Stimulated activated CD4-positive, alpha-beta T cell treated with anti-CD3 and anti-CD28 coated beads, Interleukin-4, amount 100 ng/mL, for 1 hour (primary cell): ENCODE measurements at places on chromosomes 6 and 20.

GRCh38 chr6:4903751-4904370, 100.0 kb downstream of the RPP40 start:
- DNase-seq, result no peak

DNA sequence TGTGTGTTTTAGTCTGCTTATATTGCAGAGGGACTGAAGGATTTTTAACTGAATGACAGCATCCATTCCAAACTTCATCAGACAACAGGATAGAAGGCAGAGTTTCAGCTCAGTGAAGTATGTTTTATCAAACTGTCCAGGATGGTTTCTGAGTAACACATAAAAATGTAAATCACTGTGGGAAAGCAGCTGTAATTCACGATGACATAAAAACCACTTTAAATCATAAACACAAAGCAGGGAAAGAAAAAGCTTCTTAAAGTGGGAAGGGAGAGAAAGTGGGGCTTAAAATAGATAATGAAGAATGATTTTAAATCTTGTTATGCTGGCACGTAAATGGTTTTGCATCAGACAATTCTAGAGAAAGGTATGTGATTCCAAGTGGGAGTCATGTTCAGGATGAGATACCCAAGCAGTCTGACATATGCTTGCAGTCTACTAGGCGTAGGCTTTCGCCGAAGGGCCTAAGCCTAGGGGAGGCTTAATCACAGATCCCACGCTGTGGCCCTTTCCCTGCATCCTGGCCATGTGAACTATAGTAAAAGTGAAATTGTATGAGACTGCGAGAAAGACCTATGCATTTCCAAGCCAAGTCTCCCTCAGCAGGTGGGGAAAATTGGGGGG, 610.6 kb downstream of the PRKN start:
- DNase-seq, result no peak

DNA sequence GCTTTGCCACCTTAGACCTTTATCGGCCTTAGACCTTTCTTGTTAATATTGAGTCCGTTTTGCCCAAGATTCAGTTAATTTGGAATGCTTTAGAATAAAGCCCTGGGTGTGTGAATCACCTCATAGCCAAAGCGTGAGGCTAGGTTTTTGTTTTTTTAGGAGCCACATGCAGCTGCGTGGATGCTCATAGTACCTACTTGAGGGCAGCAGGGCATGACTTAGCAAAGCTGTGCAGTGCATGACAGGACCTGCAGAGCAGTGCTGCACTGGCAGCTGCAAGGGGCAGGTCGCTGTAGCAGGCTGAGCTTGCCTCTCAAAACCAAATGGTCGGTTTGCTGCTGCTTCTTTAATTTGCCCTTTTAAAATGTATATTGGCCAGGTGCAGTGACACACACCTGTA, 116.1 kb downstream of the JAG1 start:
- no peak for DNase-seq

DNA sequence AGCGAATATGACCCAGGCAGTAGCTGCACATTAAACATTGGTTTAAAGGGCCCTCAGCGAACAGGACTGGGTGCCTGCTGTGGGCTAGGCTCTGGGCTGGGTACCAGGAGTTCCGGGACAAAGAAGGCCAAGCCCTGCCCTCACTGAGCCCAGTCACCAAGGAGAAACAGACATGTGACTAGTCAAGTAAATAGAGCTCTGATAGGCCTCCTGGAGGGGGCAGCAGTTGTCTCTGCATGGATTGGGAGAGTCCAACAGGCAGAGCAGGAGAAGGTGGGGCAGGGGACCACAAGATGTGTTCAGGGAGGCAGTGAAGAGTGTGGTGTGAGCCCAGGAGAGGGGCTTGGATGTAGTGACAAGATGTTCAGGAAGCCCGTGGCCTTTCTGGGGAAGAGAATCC, 3.1 kb downstream of the HM13 start:
- no peak for DNase-seq

DNA sequence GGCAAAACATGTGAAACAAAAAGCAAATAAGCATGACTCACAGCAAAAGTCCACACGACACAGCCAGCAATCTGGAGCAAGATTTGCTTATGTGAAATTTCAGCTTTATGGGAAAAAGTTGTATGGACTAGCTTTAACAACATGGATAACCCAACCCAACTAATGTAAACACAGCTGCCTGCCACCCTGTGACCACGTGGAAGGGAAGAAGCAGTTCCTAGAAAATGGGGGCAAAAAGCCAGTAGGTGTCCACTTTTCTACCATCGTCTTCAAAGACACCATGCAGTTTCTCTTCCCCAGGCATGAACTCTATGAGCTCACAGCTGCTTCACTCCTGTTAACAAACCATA, 425.4 kb upstream of the RNF217 start:
- DNase-seq, result no peak

DNA sequence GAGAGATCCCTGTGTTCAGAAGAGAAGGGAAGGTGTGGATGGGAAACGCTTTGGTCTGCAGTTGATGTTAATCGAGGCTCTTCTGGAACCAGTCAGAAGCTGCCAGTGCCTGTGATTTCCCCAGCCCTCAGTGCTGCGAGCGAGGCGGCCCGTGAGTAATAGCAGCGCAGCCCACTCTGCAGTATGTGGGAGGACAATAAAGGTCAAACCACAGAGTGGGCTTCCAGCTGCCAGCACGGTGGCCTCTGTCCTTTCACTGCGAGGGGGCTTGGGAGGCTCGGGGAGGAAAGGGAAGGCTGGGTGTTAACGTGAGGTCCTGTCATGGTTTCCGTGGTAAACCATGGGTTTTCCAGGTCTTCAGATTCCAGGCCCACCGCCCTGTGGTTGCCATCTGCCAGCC, 32.3 kb upstream of the TAGAP start:
- peak; percentile 48 for DNase-seq

DNA sequence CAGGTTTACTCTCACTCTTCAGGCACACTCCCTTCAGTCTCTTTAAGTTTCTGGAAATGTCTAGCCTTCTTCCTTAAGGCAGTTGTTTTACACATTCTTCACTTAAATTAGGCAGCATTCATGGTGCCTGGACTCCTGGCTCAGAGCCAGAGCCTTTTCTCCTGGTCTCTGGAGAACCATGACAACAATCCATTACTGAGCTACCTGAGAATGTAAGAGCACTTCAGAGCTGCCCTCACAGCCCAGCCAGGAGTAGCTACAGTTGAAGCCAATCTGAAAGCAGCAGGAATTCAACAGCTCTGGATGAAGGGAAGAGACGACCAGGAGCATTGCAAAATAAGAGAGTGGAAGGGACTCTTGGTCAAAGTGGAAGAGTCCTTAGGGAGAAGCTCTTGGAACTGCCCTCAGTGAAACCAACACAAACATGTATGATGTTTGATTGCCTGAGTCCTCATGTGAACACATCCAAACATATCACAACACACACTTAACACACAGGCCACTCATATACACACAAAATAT, 416.8 kb upstream of the SPTLC3 start:
- DNase-seq, result no peak

DNA sequence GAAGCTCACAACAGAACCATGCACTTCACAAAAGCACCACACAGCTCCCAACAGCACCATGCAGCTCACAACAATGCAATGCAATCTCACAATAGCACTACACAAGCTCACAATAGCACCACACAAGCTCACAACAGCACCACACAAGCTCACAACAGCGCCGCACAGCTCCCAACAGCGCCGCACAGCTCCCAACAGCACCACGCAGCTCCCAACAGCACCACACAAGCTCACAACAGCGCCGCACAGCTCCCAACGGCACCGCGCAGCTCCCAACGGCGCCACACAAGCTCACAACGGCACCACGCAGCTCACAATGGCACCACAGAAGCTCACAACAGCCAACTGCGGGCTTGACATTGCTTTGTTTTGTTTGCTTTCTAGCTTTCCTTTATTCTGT, 198.1 kb downstream of the DLL1 start:
- DNase-seq, result no peak
